Fibroblast of lung (primary cell): ENCODE measurements at places on chromosomes 7 and 10. TPM values are rescaled to one million over a fixed set of nuclear protein-coding genes. Genes with fewer than 3 reads are reported as not detected.

The VWDE gene
- under 0.01 and 0.17 TPM in 2 replicates for total RNA-seq

GRCh38 chr7:141945356-141945755 lies 1.4 kb downstream of the CLEC5A start:
- no peak for DNase-seq

The CRYGN gene
- total RNA-seq: 0.26 and 0.50 TPM in 2 replicates

The SPDYE2B gene
- total RNA-seq: not detected in 2 replicates

The TMEM176B gene
- 26.8 and 95.3 TPM in 2 replicates for total RNA-seq

DNA sequence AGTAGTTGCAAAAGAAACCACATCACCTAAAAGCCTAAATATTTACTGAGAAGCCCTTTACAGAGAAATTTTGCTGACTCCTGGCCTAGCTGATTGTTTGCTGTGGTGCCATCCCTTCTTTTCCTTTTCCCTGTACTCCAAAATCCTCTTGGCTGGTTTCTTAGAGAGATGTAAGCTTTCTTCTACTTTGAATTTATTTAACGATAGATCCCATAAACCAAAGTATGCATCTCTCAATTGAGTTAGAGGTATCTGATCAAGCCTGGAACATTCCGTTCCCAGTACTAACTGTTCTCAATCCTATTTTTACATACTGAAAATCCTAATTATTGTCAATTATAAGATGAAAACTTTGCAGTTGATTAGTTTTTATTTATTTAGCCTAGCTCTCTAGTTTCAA lies 6.3 kb downstream of the TMEM60 start:
- no peak for DNase-seq

DNA sequence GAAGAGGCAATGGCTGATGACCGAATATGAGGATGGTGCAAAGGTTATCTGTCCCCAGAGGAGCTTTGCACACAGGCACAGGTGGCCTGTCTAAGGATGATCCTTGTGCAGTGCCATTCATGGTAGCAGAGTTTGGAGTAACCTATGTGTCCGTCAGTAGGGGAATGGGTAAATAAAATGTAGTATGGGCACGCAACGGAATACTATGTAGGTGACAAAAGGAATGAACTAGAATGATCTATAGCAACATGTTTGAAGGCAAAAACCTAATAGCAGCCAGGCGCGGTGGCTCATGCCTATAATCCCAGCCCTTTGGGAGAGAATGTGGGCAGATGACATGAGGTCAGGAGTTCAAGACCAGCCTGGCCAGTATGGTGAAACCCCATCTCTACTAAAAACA lies 41.6 kb upstream of the ECHDC3 start:
- DNase-seq: no peak

DNA sequence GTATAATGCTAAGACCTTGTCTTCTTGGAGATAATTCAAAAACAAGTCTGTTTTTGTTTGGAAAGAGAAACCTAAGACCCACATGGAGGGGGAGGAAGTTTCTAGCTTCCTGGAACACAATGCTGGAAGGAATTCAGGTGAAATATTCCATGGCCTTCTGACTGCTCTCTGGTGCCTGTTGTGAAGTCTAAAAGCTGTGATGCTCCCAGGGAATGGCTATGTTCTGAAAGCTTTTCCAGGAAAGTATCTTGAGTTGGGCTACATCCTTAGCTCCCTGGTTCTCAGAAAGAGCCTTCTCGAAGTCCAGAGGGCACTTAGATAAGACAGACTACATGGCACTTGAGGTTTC lies 12.5 kb upstream of the PFKP start:
- no peak for DNase-seq

DNA sequence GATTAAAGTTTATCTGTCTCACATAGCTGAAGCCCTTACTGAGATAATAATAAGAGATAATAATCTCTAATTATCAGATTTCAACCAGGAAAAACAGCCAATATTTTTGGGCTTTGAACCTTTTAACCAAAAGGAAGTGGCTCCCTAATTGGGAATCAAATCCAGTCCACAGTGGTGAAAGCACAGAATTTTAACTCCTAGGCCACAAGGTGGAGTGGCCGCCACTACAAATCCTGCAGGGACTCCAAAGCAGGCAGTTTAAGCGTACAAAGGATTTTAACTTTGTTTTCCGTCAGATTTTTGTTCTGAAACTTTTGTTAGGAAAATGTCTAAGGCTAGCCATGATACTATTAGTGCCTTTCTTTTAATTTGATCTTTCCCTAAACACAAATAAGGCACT lies 99.6 kb upstream of the CCNY start:
- peak; percentile 33 for DNase-seq

DNA sequence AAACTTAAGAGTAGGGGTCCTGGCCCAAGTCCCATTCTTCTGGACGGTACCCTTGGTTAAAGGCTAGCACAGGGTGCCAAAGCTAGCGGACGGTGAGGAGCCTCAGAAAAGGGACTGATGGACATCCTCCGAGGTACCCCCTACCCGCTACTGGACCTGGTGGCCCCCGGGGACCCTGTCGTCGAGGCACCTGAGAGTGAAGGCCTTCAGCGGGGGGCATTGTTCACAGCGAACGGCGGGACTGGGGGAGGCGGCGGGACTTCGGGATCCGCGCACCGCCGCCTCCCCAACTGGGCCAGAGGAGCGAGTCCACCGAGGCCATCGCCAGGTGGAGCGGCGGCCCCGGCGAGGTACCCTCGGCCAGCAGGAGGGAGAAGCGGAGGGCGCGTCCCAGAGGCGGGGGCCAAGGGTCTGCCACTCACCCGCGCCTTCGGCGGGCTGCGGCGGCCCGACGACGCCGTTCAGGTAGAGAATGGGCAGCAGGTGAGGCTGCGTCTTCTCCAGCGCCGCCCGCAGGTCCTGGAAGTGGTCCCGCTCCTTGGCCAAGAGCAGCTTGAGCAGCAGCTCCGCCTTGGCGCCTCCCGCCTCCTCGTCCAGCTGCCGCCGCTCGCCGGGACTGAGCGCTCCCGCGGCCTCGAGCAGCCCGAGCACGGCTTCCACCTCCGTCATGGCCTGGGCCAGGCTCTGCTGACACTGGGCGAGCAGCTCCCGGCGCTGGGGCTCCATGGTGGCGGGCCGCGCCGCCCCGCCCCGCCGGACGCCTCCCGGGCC lies 575 bp downstream of the DLG5 start:
- DNase-seq: peak; percentile 28

GRCh38 chr10:79244068-79244442 lies 103.2 kb upstream of the PPIF start:
- DNase-seq: no peak

DNA sequence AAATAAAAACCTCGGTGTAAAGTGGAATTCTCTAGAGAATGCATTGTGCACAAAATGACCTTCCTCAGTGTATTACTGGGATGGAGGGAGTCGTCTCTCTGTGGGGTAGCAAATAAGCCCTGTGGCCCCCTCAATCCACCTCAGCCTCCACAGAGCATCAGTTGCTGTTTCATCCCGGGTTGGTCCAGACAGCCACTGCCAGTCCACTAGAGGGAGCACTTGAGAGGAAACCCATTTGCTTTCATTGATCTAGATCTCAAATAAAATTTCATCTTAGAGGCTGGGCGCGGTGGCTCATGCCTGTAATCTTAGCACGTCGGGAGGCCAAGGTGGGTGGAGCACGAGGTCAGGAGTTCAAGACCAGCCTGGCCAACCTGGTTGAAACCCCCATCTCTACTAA lies 1128.7 kb downstream of the CNTNAP2 start:
- DNase-seq: peak; percentile 45

GRCh38 chr7:86976958-86977357 lies 82.5 kb downstream of the ELAPOR2 start:
- no peak for DNase-seq

- DNase-seq: no peak
Observed at GRCh38 chr7:88233828-88234227, 14.0 kb upstream of the SRI start.

The MOGAT3 gene
- not detected in 2 replicates for total RNA-seq

- no peak for DNase-seq
Observed at GRCh38 chr10:1544929-1545328, 192.4 kb downstream of the ADARB2 start.

The NEUROG3 gene
- not detected in 2 replicates for total RNA-seq

The COL13A1 gene
- 6.4 and 7.4 TPM in 2 replicates for total RNA-seq

DNA sequence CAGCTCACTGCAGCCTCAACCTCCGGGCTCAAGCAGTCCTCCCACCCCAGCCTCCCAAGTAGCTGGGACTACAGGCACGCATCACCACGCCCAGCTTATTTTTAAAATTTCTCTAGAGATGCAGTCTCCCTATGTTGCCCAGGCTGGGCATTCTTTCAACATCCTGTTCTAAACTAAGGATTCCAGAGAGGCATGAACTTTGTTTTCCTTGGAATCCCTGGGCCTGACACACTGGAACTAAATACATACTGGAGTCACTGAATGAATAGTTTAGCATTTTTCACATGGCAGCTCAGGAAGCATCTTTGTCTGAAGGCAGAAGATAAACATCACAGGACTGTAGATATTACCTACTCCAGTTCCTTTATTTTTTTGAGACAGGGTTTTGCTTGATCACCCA lies 108.7 kb downstream of the ITIH5 start:
- DNase-seq: no peak

- peak; percentile 88 for DNase-seq
Observed at GRCh38 chr10:77692782-77693181, 55.2 kb upstream of the KCNMA1 start.

The NUTM2B gene
- total RNA-seq: 0.33 and 0.51 TPM in 2 replicates

The CHRM2 gene
- 2.3 and 7.9 TPM in 2 replicates for total RNA-seq

The MLXIPL gene
- total RNA-seq: 0.51 TPM in 1 of 2 replicates, not detected in the other

GRCh38 chr7:88586890-88587289 lies 172.6 kb upstream of the ZNF804B start:
- no peak for DNase-seq

DNA sequence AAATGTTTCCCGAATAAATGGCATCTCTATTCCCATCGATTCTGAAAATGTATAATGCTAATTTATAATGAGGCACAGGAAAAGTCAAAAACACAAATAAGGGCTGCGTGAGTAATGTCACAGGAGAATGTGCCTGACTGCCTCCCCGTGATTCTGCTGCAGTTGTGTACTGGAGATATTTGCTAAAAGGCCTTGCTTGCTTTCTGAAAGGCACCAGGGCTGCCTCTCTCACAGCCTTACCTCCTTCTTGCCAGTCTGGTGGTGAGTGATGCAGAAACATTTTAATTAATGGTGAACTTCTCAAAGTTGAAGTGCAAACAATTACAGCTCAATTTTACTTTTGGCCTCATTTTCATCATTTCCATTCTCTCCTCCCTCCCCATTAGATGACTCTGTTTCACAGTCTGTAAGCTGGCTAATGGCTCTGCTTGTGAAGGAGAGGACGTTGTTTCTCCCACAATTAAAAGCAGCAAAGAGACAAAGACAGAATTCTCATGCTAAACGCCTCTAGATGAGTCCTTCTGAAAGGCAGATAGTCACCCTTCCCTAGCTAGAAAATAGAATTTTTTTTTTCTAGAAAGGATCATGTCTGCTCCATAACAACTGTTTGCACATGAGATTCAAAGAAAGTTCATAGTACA lies 377.6 kb downstream of the MDFIC start:
- DNase-seq: peak; percentile 6
